ENCODE measurements at places on chromosomes 1 and 21. TPM values are rescaled to one million over a fixed set of nuclear protein-coding genes. Genes with fewer than 3 reads are reported as not detected.

The IL20 gene
- total RNA-seq = 0.74 TPM

The PALMD gene
- total RNA-seq = 1.0 TPM

The TTC34 gene
- total RNA-seq = 0.07 TPM

The FAM72D gene
- 2.7 TPM for total RNA-seq

The LRIF1 gene
- 16.3 TPM for total RNA-seq

The SIK1 gene
- 26.8 TPM for total RNA-seq

The OR2T33 gene
- not detected for total RNA-seq

The LCE1C gene
- total RNA-seq = 3.5 TPM

The RNU1-2 gene
- total RNA-seq = 4,441 TPM

The LCE3D gene
- 8.8 TPM for total RNA-seq

The HES3 gene
- total RNA-seq = not detected

The B3GALT5 gene
- total RNA-seq = not detected

The TMEM167B gene
- 17.0 TPM for total RNA-seq

GRCh38 chr1:23742670-23743286 is 493 bp upstream of the ELOA start:
- DNase-seq = no peak

- DNase-seq = no peak
Measured at GRCh38 chr1:92481971-92482664, 4.6 kb downstream of the GFI1 start.

DNA sequence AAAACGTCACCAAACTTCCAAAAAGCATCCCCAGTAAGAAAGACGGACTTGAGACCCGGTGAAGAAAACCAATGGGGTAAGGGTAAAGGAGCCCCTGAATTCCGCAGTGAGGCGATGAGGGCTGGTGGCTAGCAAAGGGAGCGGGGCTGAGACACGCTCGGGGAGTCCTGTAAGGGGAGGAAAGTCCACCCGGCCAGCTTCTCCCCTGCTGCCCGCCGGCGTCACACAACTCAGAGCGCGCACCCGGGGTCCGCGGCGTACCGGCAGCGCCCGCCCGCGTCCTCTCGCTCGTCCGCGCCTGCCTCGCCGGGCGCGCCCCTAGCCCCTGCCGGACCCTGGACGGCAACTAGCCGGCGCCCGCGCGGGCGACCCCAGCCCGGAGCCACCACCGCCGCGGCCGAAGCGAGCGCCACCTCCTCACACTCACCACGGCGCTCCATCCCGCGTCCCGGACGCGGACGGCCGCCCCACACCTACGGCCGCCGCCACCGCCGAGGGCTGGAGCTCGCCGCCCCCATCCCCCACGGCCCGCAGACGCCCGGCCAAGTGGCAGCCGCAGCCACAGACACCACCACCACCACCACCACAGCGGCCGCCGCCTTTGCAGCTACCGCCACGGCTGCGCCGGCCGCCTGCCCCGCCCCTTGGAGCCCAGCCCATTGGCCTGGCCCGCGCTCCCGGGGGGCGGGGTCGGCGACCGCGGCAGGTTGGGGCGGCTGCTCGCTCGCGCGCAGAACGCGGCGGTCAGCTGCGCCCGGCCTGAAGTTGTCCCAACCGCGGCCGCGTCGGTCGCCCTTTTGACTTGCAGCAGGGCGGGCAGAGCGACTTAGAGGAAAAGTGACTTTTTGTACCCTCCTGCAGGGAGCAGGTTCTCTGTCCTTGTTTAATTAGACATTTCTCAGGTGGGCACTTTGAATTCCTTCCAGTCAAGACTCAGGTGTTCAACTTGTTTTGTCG is 10.0 kb upstream of the ARHGAP29 start:
- DNase-seq = no peak

DNA sequence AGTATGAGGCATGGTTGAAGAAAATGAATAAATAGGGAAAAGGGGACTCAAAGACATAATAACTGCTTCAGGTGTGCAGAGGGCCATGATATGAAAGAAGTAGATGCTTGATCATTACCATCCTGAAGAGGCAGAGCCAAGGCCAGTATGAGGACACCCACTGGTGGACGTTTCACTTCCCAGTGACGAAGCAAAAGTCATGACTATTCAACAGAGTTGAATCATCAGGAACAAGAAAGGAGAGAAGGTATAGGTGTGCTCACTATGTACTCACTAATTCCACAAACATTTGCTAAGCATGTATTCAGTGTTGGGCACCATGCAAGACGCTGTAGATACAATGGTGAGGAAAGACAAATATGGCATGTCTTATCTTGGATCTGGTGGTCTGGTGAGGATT is 319.2 kb upstream of the RUNX1 start:
- DNase-seq = peak; percentile 83

DNA sequence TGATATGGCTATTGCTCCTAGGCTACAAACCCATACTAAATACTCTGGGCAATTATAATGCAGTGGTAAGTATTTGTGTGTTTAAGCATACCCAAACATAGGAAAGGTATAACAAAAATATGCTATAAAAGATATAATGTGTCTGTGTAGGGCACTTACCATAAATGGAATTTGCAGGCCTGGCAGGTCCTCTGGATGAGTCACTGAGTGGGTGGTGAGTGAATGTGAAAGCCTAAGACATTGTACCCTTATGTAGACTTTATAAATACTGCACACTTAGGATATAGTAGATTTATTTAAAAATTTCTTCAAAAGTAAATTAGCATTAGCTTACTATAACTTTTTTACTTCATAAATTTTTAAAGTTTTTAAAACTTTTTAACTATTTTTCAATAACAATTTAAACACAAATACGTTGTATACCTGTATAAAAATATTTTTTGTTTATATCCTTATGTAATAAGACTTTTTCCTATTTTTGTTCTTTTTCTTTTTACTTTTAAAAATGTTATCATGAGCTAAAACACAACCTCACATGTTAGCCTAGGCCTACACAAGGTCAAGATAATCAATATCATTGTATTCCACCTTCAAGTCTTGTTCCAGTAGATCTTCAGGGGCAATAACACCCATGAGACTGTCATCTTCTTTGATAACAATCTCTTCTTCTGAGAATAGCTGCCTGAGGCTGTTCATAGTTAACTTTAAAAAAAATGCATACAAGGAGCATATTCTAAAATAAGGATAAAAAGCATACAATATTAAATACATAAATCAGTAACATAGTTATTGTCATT is 306.3 kb upstream of the RGS18 start:
- DNase-seq = no peak

DNA sequence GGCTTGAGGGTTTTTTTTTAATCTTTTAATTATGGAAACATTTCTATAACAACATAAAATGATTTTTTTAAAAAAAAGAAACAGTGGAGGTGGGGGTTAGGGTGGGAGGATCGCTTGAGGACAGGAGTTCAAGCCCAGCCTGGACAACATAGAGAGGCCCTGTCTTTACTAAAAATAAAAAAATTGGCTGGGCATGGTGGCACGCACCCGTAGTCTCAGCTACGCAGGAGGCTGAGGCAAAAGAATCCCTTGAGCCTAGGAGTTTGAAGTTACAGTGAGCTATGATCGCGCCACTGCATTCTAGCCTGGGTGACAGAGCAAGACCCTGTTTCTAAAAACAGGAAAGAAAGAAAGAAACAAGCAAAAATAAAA is 32.2 kb upstream of the RNF11 start:
- DNase-seq = no peak

- DNase-seq = no peak
Measured at GRCh38 chr1:3527774-3528173, 73.3 kb downstream of the ARHGEF16 start.

DNA sequence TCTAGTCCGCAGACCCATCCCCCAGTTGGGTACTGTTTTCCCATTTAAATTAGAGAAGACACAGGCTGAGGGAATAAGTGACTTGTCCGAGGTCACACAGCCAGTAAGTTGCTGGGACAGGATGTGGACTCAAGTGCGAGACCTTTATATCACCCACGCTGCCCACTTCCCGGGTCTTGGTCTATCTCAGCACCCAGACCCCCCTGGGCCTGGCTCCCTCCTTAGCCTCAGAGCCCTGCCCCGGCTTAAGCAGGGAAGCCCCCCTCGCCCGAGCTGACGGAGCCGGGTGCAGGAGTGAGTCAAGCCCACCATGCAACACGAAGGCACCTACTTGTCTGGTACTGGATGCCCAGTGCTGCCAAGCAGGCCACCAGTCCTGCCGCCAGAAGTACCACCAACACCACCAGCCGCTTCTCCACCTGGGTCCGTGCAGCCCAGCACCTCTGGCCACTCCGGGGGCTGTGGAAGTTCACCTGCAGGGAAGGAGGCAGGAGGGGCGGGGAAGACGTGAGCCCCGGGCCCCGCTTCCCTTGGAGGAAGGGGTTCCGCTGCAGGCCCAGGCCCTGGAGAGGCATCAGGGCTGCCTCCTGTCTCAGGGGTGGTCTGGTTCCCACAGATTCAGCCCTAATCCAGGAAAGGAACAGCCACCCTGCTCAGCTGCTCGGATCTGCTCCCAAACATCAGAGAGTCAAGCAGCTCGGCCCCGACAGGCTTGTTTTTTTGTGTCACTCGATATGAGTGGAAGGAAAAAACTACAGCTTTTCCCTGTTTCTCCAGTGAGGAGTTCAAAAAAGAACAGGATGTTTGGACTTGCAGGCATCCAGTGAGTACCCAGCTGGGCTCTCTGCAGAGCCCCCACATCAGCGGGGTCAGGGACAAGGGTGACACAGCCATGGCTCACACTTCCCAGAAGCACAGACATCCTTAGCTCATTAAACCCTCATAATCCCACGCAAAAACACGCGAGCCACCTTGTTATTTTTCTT is 11.1 kb downstream of the ECE1 start:
- DNase-seq = no peak

DNA sequence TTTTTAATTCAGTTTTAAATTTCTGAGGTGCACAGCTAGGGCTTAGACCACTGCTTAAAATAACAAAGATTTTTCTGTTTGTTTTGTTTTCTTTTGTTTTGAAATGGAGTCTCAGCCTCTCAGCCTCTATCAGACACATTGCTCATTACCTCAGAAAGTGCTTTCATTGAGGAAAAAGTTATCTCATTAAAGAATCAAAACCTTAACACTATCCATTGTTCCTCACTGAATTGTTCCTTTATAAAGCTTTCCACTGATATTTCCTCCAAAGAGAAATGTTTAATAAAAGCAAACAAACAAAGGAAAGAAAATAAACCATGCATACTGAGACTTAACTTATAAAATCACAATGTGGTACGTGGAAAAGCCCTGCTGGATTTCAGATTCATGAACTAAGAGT is 63.8 kb downstream of the SIPA1L2 start:
- no peak for DNase-seq

- DNase-seq = no peak
Measured at GRCh38 chr1:235646463-235646862, 3.1 kb downstream of the GNG4 start.

GRCh38 chr1:204520834-204521709 is 4.9 kb downstream of the MDM4 start:
- DNase-seq = peak; percentile 72

DNA sequence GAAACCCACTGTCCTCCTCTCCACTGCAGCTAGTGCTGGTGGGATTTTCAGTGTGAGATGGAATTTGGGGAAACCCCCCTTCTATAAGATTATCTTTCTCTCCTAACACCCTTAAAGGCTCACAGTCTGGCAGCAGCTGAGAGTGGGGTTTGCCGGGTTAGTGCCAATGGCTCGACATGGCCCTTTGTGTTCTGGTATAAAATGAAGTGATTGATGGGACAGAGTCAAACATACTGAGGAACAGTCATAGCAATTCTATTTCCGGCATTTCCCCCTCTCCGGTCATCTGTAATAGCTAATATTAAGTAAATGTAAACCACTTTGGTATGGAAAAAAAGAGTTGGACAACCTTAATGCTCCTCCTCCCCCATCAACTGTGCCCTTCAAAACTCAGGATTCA is 37.6 kb downstream of the TFF3 start:
- DNase-seq = no peak

- no peak for DNase-seq
Measured at GRCh38 chr1:164623805-164624204, 64.8 kb downstream of the PBX1 start.

GRCh38 chr1:63682936-63683335 is 89.7 kb downstream of the PGM1 start:
- DNase-seq = no peak

DNA sequence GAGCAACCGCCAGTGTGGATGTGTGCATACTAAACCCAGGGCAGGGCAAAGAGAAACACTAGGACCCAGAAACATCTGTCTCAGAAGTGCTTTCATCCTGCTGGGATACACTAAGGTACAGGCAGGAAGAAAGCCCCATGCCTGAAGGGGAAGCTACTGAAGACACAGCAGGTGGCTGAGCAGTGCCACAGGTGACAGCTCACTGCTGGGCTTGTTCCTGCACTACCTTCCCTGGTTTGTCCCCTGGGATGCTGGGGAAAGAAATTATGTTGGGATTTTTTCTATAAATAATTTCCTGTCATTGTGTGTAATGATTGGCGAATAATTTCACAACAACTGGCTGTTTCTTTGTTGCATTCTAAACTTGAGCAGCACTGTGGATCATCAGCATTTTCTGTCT is 245.3 kb upstream of the RAB4A start:
- DNase-seq = no peak

DNA sequence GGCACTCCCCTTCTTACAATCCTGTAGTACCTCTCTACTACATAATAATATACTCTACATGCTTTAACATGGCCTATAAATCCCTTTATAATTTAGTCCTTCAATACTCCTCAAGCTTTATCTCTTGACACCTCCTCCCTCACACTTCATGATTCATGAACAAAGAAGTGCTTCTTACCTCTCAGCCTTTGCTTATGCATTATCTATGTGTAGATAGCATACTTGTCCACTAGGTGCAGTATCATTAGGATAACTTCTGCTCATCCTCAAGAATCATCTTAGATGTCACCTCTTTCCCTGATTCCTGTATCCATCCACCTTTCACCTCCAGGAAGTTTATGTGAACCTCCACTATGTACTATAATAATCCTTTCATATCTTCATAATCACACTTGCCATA is 74.4 kb downstream of the COL24A1 start:
- peak; percentile 37 for DNase-seq

DNA sequence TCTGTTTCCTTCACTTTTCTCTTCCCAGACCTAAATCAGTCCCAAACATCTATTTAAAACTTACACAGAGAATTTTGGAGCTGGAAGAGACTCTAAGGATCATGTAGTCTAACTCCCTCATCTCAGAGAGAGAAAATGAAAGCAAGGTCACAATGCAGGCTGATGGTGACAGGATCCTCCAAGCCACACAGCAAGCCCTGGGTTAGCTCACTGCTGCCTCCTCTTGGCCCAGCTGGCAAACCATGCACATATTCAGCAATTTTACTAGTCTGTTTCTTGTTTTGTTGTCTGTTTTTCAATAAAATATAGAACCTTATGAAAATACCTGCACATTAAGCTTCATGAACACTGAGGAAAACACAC is 27.7 kb upstream of the LY9 start:
- peak; percentile 40 for DNase-seq

- DNase-seq = peak; percentile 69
Measured at GRCh38 chr1:161305867-161306519, 3.8 kb downstream of the MPZ start.

- DNase-seq = no peak
Measured at GRCh38 chr1:10530756-10531495, 56.2 kb downstream of the PEX14 start.

All from foreskin keratinocyte (primary cell).